ENCODE measurements at places on chromosomes 6 and 20. TPM values are rescaled to one million over a fixed set of nuclear protein-coding genes. Genes with fewer than 3 reads are reported as not detected.

DNA sequence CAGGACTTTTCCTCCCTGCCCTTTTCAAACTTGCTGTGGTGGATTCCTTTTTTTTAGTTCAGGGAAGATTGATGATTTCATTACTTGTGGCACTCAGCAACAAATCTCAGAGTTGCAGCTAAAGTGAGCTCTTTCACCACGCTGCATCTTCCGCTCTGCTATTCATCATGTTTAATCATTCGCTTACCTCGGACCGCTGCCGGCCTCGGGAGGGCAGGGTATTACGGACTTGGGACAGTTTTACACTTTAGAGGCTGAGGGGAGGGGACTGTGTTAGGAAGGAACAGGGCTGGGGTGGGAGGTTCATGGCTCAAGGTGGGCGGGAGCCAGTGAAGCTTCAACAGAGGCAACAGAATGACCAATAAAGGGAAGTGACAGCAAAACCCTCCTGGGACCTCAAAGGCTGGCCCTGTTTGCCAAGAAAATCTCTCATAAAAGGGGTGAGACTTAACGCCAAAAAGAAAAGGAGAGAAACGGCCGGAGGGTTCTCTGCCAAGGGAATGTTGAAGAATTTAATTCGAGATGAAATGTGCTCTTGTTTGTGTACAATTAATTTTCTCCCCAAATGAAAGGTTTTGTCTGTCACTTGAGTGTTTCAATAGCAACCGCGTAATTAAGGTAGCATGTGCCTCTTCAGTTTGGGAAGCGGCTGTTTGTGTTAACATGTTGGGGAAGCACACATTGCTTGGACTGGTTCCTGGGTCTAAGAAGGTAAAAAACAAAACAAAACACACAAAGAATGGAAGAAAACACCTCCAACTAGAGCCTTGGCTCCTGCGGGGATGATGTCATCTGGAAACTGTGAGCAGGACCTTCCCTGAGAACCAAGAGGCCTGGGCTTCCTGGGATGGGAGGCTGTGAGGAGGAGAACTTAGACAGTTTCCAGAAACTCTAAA, 72.5 kb upstream of the SULF2 start:
- DNase-seq = peak; percentile 53

GRCh38 chr6:73768558-73768957, 72.6 kb downstream of the CD109 start:
- no peak for DNase-seq

The SEL1L2 gene
- polyA plus RNA-seq = not detected

GRCh38 chr6:61649845-61650244, 636.2 kb downstream of the KHDRBS2 start:
- DNase-seq = no peak

The BPIFB1 gene
- not detected for polyA plus RNA-seq

DNA sequence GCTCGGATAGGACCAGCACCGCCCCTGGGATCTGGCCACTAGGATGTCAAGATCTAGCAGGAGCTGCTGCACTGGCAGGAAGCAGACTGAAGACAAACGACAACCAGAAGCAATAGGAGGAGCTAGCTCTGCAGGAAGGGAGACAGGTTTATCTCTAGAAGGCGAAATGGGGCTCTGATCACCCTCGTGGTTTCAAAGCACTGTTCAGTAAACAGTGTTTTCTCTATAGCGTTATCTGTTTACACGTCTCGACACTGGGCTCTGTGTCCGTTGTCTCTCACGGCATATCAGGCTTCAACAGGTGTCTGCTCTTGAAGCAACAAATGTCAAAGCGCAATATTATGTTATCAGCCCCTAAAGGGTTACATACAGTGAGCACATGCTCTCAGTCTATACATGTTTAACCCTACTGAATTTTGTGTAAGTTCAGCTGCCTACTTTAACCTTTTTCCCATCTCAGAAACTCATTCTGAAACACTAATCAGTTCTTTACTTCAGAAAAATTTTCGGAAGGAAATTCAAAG, 23.8 kb downstream of the TMEM14B start:
- no peak for DNase-seq

The WASF1 gene
- 63.6 TPM for polyA plus RNA-seq

GRCh38 chr6:56739836-56740815, 97.4 kb upstream of the DST start:
- no peak for DNase-seq

- no peak for DNase-seq
Observed at GRCh38 chr6:9979996-9980395, 434.9 kb downstream of the TFAP2A start.

DNA sequence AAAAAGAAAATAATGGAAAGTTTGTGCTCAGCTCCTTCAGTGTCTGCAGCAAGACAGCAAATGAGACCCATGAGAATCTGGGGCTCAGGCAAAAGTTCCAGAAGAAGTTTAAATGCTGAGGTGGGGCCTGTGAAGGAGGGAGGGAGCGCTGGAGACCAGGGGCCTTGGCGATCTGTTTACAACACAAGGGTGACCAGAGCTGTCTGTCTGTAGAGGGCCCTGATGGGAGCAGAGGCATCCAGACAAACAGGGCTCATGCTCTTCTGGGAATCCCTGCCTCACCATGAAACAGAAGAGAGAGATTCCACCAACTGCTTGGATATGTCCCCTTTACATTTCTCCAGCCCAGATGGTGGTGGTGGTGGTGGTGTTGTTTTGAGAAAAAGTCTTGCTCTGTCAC, 79.3 kb upstream of the SHLD1 start:
- no peak for DNase-seq

The LY6G5C gene
- 3.3 TPM for polyA plus RNA-seq

GRCh38 chr6:109299265-109299607, 83.0 kb downstream of the CD164 start:
- DNase-seq = no peak

GRCh38 chr20:54678253-54678652, 202.9 kb downstream of the DOK5 start:
- no peak for DNase-seq

The NFYA gene
- polyA plus RNA-seq = 51.8 TPM
